ENCODE measurements at places on chromosomes 5 and 9.

DNA sequence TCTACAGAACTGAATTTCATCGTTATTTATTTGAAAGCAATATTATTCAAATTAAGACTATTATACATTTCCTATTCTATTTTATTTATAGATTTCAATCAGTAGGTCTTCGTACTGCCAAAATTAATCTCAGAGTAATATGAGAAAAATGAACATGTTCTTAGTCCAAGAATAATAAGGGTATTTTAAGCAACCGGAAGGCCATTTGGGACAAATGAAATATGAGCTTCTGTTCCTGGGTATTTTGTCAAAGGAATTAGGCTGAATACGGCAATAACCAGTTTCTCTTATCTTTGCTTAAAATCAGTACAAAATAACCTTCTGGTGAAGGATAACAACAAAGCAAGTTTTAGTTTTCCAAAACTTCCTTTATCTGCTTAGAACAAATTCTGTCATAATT, 410.3 kb upstream of the PRR16 start:
- DNase-seq: no peak

DNA sequence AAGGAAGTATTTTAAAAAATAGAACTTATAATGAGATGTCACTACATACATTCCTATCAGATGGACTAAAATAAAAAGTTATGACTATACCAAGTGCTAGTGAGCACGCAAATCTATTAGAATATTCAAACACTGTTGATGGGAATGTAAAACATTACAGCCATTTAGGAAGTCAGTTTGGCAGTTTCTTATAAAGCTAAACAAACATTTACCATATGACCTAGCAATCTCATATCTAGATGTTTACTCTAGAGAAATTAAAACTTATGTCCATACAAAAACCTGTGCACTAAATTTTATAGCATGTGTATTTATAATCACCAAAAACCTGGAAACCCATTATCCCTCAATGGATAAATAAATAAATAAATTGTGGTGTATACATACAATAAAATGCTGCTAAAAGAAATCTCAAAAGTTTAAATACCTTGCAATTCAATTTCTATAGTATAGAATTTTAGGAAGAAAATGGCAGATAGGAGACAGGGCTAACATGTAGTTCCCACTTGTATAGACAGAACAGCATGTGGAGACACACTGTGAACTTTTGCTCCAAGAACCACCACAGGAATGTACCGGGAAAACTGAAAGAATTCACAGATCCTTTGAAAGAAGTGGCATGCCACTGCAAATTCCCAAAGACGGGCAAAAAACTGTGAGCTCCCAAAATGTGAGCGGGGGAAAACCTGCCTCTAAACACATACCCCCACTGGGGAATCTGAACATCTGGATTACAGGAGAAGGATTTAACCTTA, 174.6 kb upstream of the SPEF2 start:
- DNase-seq: no peak

DNA sequence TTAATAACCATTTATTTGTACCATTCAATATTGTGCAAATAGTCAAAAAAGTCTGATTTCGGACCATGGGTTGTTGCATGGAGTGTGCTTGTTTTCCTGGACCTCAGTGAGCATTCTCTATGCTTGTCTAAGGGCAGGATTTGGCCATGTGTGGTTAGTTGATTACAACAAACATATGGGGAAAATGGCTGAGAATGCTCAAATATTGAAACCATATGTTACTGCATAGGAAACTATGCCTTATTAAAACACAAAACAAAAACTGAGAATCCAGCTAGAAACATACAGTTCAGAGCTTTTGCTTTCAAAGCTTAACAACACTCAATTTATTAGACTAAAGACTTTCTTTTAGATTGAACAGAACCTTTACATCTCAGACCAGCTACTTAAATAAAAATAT, 928.3 kb downstream of the NR2F1-AS1 start:
- DNase-seq: no peak

DNA sequence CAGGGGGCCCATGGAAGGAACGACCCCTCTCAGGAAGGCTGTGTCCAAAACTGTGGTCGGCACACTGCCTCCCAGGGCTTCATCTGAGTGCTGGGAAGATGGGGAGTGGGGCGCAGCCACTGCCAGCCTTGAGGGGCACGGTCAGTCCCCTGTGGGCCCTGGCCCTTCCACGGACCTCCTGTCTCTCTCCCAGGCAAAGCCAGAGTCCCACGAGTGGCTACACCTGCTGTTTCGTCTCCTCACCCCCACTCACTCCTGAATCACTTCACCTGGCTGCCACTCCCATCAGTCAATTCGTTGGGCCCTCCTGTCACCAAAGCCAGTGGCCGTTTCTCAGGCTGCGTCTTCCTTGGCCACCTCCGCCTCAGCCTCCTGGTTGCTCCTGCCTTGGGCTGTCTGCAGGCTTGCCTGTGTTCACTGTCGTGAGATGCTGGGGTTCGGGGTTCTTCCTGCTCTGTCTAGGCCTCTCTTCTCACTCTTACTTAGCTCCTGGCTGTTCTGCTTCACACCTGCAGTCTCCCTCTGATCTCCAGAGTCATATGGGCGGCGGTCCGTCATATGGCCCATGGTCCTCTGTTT, 58.8 kb upstream of the RNF130 start:
- DNase-seq: no peak

Data from suppressor macrophage (primary cell).